ENCODE measurements at places on chromosomes 16 and 17.
A peak's percentile ranks its signal among the peaks of the same experiment; 100 is the strongest.

GRCh38 chr16:52861614-52862022, 191.1 kb downstream of the CHD9NB start:
- DNase-seq = no peak

DNA sequence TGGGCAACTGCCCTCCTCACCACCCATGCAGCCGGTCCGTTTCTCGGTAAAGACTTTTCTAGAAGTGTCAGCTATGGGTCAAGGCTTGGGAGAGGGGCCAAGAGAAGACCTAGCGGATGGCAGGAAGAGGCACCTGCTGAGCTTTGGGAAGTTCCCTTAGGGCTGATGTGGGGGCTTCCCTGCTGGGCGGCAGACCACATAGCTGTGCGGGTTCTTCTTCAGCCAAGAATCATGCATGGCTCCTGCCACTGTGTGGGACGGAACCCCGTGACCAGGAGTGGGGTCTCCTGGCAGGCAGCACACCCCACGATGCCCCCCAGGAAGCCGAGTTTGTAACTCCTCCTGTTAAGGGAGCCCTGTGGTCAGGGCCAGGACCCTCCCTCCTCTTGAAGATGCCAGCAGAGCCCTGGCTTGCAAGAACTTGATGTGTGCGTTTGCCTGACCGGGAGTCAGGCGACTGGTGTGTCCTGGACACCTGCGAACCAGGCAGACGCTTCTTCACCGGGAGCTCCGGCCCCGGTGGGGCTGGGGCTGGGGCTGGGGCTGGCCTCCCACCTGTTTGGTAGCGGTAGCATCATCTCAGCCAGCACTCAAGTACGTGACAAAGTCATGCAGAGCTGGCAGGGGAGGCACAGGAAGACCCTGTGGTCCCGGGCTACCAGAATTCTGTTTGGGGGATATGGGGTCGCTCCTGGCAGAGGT, 17.7 kb upstream of the SLC38A10 start:
- no peak for DNase-seq

DNA sequence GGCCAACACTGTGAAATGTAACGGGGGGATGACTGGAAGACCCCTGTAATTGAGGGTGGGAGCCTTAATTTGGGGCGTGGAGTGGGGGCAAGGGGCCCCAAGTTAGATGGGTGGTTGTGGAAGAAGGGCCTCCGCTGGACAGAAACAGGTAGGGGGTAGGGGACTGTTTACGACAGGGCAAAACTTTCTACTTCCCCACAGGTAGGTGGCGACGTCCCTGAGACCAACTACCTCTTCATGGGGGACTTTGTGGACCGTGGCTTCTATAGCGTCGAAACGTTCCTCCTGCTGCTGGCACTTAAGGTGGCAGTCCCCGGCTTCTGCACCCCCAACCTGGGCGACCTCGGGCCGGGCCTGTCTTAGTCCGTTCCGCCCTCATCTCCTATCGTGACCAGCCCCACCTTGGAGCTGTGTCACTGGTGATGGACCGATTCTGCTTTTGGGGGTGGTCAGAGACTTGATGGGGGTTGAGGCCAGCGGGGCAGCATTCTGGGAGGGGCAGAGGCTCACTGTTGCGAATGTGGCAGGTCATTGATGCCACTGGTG, 6.8 kb downstream of the PPP4C start:
- no peak for DNase-seq

GRCh38 chr17:82234211-82235055, 5.6 kb downstream of the SLC16A3 start:
- DNase-seq = no peak

- DNase-seq = no peak
Observed at GRCh38 chr17:39627712-39628516, 1.2 kb downstream of the PPP1R1B start.

DNA sequence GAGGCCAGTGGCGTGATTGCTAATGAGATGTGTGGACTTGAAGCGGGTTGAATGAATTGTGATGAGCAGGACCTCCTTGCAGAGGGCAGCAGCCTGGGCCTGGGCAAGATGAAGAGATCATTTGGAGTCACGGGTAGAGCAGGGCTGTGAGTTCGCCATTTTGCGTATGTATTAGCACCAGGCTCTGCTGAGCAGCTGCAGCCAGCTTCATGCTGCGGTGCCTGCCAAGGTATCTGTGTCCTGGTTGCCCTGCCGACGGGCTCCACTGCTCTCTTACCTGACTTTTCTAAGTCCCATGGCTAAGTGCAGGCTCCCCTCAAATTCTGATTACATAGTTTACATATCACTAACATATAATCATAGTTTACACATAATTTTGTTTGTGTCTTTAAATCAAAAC, 295.7 kb downstream of the SNX29 start:
- DNase-seq = no peak

DNA sequence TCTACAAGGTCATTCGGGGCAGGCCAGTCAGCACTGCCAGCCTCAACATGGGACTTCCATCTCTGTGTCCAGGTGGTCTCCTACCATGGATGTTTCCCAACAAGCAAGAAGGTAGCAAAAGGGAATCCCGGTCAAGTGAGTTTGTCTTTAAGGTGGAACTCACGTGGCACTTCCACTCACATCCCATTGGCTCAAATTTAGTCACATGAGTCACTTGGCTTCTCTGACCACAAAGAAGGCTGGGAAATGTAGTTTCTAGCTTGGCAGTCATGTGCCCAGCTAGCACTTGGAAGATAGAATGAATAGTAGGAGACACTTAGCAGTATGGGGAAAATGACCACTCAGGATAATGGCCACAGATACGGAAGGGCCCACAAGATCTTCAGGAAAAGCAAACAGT, 106.6 kb downstream of the AIPL1 start:
- DNase-seq = no peak

DNA sequence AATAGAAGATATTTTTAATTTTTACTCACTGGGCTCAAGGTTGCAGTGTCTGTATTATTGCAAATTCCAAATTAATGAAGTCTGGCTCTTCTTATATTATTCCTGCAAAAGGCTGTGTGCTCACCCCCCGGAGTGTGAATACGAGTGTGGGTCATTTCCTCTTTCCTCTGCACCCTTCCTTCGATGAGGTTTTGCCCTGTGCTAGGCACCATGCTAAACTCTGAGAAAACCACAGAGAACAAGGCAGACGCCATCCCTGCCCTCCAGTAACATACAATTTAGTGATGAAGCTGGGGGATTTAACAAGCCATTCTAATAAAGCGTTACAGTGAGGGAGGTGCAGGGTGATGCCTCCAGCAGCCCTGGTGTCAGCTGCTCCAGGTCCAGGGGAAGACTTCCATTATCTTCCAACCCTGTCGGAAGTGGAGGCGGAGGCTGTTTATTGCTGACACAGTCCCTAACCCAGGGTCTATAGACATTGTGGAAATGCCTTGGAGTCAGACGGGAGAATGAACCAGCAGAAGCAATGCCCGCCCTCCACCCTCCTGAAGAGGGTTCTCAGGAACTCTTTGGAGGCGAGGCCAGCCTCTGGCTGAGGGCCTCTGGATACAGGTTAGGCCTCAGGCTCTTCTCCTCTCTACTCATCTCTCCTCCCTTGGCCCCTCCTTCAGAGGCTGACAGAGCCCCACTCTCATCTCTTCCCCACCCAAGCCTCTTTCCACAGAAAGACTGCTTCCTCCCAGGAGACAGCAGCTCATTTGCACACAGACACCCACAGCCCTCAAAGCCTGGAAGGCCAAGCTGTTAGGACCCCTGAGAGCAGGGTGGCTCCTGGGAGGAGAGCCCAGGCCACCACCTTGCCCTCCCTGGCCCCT, 2.0 kb upstream of the ACE start:
- no peak for DNase-seq

DNA sequence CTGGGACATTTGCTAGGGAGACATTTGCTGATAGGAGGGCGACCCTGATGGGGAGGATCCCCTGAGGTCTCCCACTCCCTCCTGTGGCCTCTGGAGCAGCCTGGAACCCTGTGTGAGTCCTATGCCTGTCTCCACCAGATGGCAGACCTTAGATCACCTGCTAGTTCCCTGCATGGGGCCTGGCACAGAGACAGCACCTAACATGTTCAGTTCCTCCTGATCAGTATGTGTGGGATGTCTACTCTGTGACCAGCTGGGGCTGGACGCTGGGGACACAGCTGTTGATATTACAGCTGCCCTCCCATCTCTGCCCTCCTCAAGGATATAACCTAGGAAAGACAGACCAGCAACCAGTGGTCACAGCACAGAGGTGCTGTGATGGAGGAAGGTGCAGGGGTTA, 1.1 kb upstream of the ADCY7 start:
- DNase-seq = no peak

GRCh38 chr17:49439305-49439672, 24.6 kb upstream of the PHB1 start:
- DNase-seq = no peak

GRCh38 chr17:41728056-41728455, 6.4 kb downstream of the HAP1 start:
- DNase-seq = no peak

- DNase-seq = no peak
Observed at GRCh38 chr16:525123-525519, 2.4 kb upstream of the CAPN15 start.

GRCh38 chr17:76137351-76138233, 3.5 kb downstream of the FOXJ1 start:
- DNase-seq = no peak

- DNase-seq = no peak
Observed at GRCh38 chr17:75875940-75876189, 2.5 kb downstream of the TRIM47 start.

- no peak for DNase-seq
Observed at GRCh38 chr16:87046235-87046634, 271.0 kb downstream of the C16orf95 start.

- no peak for DNase-seq
Observed at GRCh38 chr17:38883592-38884526, 14.0 kb downstream of the LASP1 start.

GRCh38 chr17:58381124-58382035, 29.4 kb upstream of the SUPT4H1 start:
- DNase-seq = no peak

- DNase-seq = peak; percentile 79
Observed at GRCh38 chr17:49739641-49740271, 24.2 kb downstream of the FAM117A start.

DNA sequence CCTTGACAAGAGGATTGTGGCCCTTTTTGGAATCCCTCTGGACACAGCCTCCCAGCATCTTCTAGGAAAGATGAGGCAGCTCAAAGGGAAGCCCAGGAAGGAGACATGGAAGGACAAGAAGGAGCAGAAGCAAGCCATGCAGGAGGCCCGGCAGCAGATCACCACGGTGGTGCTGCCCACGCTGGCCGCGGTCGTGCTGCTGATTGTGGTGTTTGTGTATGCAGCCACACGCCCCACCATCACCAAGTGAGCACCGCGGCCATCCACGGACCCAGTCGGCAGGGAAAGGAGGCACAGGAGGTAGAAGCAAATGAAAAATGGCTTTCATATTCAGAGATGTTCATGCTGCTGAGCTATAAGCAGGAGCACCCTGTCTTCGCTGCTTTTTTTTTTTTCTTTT, 10.9 kb upstream of the MEIOC start:
- DNase-seq = no peak

GRCh38 chr16:1707193-1707790, 1.3 kb downstream of the MAPK8IP3 start:
- DNase-seq = no peak

GRCh38 chr16:50263060-50263909, 3.1 kb upstream of the ADCY7 start:
- no peak for DNase-seq

DNA sequence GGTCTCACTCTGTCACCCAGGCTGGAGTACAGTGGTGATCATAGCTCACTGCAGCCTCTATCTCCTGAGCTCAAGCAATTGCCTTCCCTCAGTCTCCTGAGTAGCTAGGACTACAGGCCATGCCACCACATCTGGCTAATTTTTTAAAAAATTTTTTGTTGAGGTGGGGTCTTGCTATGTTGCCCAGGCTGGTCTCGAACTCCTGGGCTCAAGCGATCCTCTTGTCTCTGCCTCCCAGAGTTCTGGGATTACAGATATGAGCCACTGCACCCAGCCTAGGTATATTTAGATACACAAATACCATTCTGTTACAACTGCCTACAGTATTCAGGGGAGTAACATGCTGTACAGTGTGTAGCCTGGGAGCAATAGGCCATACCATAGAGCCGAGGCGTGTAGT, 14.3 kb downstream of the POLR3E start:
- no peak for DNase-seq

- no peak for DNase-seq
Observed at GRCh38 chr17:79802039-79802735, 5.3 kb upstream of the CBX8 start.

DNA sequence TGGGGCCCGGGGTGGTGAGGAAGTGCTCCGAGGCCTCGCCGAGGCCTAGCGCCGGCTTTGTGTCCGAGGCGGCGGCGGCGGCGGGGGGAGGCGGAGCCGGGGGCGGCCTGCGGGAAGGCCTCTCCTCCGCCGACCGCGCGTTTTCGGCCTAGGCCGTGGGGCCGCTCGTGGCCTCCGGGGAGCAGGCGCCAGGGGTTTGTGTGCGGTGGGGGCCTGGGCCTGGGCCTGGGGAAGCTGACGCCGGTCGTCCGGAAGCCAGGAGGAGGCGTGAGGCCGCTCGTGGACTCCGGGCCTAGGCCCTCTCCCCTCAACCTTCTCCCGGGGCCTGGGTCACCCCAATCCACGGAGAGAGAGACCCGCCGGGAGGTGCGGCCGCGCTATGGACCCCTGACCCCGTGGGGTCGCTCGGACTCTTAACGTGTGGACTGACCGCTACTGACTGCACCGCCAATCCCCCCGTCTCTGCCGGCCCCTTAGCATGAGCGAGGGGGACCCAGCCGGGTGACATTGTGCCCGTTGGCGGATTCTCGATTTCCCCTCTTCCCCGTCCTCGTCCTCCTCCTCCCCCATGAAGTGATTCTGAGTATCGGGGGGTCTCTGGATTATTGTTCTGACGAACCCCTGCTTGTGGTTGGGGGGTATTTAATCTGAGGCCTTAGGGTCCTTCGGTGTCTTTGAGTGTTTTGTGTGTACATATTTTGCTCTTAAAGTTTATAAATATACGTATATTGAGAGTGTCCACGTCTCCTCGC, 660 bp downstream of the RBBP6 start:
- DNase-seq = peak; percentile 26

GRCh38 chr17:4838309-4838785, 5.2 kb downstream of the MINK1 start:
- DNase-seq = no peak

GRCh38 chr17:76721463-76721862, 4.9 kb downstream of the JMJD6 start:
- DNase-seq = no peak

- DNase-seq = no peak
Observed at GRCh38 chr16:25897702-25898101, 205.9 kb downstream of the HS3ST4 start.

GRCh38 chr16:86227801-86228200, 282.5 kb upstream of the FOXF1 start:
- no peak for DNase-seq

- DNase-seq = no peak
Observed at GRCh38 chr17:1474402-1475189, 17.9 kb downstream of the MYO1C start.

Measured in activated CD4-positive, CD25-positive, alpha-beta regulatory T cell treated with anti-CD3 and anti-CD28 coated beads, Interleukin-2, amount 50 U/mL, for 16 hours (primary cell).